ENCODE measurements at places on chromosomes 7 and 10. TPM values are rescaled to one million over a fixed set of nuclear protein-coding genes. Genes with fewer than 3 reads are reported as not detected.

The CFAP69 gene
- 1.6 TPM for total RNA-seq

The CYP2E1 gene
- total RNA-seq = 0.38 TPM

The CADPS2 gene
- 6.4 TPM for total RNA-seq

The HOXA5 gene
- total RNA-seq = 23.5 TPM

The AMZ1 gene
- total RNA-seq = 2.7 TPM

The ACADSB gene
- total RNA-seq = 3.7 TPM

The EIF5AL1 gene
- 0.49 TPM for total RNA-seq

The PPP1R9A gene
- total RNA-seq = 11.8 TPM
